ENCODE measurements at places on chromosomes 7 and 10.

DNA sequence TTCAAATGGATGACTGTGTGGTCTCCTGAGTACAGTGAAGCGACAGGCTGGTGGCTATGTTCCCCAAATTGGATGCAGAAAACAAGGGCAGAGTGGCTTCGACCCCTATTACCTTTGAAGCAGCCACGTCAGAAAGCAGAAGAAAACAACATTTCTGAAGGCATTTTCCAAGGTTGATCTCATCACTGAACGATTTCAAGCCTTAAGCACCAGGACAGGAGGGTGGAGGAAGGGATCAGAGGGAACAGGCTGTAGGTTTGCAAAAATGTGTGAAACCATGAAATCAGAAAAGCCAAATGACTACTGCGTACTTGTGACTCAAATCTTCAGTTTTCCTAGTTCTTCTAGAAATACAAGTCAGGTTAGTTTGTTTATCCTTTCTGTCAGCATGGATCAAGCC lies 181.0 kb upstream of the TMEM106B start:
- DNase-seq: no peak

DNA sequence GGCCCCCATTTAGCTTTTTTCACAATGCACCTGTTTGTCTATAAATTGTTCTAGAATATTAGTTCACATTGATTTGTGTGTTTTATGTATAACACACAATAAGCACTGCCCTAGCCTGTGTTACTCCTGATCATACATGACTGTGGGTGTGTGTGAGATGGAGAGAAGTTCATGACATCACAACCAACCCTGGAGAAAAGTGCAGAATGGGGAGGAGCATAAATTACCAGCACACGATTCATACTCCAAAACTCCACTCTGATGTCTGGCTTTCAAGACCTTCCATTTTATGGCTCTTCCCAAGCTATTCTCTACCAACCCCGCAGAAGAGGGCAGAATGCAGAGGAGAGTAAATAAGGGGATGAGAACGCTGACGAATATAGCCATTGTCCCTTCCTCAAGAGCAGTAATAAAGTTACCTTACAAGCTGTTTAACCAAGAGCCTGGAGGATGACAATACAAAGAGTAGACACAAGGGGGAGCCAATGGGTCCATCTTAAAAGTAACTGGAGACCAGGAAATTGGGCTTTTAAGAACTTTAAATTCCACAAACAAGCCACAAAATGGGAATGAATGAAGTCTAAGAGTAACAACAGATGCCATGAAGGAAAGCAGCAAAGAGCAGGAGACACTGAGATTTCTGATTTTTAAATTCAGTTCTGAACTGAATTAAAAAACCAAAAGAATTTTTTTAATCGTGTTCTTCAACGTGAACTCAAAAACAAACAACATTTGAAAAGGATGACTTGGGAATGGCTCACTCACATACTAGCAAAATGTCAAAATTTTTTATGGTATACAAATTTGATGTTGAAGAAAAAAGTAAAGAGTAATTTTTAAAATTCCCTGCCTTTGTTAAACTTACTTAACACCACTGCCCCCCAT lies 159.6 kb downstream of the PARD3 start:
- DNase-seq: no peak

- DNase-seq: no peak
These were observed 31.8 kb downstream of the CCAR1 start for GRCh38 chr10:68752711-68753350.

DNA sequence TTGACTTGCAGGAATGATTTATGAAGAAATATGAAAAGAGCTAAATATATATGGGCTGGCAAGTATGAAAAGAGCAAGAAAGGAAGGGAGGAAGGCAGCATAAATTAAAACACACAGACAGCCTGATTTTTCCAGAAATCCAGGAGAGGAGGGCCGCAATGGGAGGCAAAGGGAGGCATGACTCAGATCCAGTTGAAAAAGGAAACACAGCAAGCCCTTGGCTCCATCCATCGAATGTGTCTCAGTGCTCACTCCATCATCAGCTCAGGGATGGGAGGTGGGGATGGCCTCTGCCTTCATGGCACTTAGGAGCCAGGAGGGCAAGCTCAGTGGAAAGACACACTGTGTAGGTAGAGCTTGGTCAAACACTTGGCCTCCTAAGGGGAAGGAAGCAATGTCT lies 75.7 kb upstream of the PDZD8 start:
- DNase-seq: no peak

DNA sequence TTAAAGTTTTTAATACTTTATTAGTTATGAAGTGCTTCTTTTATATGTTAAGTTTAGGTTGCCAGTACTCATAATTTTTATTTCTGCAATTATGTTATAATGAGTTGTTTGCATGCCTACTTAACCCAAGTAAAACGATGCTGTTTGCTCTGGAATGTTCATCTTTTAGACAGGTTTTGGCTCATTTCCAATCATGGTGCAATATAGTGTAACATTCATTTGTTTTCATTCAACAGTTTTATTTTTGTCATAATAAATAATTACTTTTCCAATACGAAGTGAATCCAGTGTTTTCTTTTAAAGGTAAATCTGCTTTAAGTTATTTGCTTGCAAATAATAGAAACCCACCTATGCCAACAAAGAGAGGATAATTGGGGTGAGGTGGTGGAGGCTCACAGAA lies 22.1 kb downstream of the ARL5B start:
- DNase-seq: no peak

- DNase-seq: no peak
These were observed 14.0 kb downstream of the HABP2 start for GRCh38 chr10:113566888-113567287.

- no peak for DNase-seq
These were observed 130.1 kb downstream of the SND1 start for GRCh38 chr7:127782075-127782474.

- no peak for DNase-seq
These were observed 47.3 kb downstream of the COBL start for GRCh38 chr7:51269321-51269720.

DNA sequence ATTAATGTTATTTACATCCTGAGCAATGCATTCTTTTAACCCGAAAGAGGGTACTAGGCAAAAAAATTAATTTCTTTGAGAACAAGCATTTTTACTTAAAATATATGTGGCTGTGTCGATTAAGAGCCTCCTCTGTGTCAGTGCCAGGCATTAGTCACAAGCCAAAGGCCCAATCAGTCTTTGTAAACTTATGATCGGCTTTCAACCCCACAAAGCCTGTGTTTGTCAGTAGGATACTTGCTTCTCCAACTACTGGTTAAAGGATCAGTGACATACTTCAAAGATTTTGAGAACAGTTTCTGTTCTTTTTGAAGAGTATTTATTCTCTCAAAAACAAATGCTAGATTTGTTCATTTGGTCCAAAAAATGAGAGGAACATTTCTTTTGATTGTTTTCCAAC lies 159.3 kb downstream of the NRCAM start:
- no peak for DNase-seq

- no peak for DNase-seq
These were observed 317.1 kb upstream of the SEMA3C start for GRCh38 chr7:81235997-81236396.

DNA sequence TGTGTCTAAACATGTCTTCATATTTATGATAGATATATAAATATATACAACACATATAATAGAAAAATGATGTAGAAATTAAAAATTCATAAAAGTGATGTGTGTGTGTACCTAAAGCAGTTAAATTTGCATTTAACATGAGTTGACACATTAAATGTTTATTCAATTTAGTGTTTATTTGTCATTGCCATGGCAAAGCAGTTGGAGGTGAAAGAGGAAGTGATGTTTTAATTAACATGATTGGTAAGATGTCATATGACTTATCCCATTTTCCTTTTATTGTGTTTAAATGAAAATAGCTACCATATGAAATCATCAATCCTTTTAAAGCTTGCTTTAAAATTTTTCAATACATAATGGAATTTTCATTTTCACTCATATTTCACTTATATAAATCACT lies 452.6 kb downstream of the SUGCT start:
- DNase-seq: no peak

DNA sequence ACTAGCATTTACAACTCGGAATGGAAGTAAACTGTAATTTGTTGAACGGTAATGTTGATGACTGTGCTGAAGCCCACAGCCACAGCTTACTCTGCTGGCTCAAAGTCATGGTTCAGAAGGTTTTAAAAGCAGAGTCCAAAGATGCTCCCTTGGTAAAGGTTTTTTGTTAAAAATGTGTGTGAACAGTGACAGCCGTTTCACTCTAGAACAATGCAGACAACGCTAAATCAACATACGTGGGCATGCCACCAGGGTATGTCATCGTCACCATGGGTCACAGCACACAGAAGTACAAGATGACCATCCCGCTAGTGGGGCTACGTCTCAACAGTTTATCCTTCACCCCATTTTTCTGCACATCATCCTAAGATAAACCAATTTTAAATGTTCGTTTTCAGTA lies 106.5 kb upstream of the LANCL2 start:
- DNase-seq: no peak

GRCh38 chr7:41773756-41774155 lies 70.9 kb upstream of the INHBA start:
- no peak for DNase-seq

DNA sequence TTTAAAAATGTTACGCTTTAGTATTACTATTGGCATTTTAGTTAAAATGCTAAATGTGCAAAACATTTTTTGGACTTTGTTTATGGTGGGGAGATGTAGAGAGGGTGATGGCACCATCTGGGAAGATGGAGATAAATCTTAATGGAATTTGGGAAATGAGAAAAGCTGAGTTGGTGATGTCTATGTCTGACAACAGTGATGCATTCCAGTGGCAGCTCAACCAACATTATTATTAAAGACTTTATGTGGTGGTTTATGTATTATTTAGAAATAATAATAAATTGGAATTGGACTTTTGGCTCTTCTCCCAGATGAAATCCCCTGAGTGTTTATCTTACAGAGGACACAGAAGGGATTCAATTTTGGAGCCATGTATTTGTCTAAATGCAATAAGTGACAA lies 77.6 kb downstream of the SEC23IP start:
- DNase-seq: no peak

GRCh38 chr7:112905950-112906349 lies 115.8 kb upstream of the TMEM168 start:
- no peak for DNase-seq

GRCh38 chr7:140201393-140201792 lies 24.6 kb upstream of the KDM7A start:
- no peak for DNase-seq

GRCh38 chr7:7416031-7416858 lies 119.4 kb downstream of the COL28A1 start:
- peak; percentile 28 for DNase-seq

- no peak for DNase-seq
These were observed 189.7 kb downstream of the GRM3 start for GRCh38 chr7:86833360-86833759.

GRCh38 chr10:118633786-118634185 lies 38.3 kb upstream of the PRLHR start:
- DNase-seq: no peak

DNA sequence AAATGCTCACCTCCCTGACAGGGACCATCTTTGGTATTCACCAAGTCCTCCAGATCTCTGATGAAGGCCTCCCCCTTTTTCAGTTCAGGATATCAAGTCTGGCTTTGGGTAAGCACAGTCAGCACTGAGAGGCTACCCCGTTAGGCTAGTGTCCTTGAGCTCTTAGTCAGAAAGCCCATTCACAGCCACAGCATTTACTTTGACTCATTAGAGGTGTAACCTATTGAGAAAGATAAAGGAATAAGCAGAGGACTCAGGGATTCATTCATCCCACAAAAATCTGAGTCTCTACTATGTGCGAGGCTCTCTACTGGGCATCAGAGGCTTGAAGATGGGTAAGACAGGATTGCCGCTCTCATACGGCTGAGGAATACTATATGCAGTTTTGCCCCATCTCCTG lies 14.0 kb upstream of the RAMP3 start:
- DNase-seq: no peak

- no peak for DNase-seq
These were observed 42.5 kb downstream of the C7orf25 start for GRCh38 chr7:42869131-42870020.

GRCh38 chr10:33223326-33224000 lies 111.0 kb downstream of the NRP1 start:
- no peak for DNase-seq

- DNase-seq: no peak
These were observed 32.7 kb upstream of the SH2B2 start for GRCh38 chr7:102253973-102254370.

GRCh38 chr7:22934473-22935065 lies 79.4 kb downstream of the HYCC1 start:
- no peak for DNase-seq

- no peak for DNase-seq
These were observed 25.9 kb downstream of the VAX1 start for GRCh38 chr10:117112220-117112619.

- DNase-seq: no peak
These were observed 832 bp downstream of the PDLIM1 start for GRCh38 chr10:95289921-95290421.

- no peak for DNase-seq
These were observed 35.9 kb downstream of the FZD1 start for GRCh38 chr7:91299952-91300775.

- DNase-seq: no peak
These were observed 39.8 kb downstream of the RCC1L start for GRCh38 chr7:75033826-75034225.

DNA sequence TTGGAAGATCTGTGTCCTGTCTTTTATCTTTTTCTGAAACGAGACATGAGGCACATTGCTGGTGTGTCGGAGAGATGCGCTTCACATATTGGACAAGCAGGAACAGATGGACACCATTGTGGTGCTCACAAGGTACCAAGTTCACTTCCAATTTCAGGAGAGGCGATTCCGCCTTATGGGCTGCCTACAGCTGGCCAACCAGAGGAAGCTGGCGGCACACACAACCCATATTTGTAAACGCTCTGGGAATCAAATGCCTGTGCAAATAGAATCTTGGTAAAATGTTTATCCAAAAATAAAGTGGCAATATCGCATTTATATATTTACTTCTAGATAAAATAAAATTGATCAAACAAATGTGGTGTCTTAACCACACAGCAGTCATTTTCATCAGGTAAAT lies 337.4 kb downstream of the TCERG1L start:
- no peak for DNase-seq

DNA sequence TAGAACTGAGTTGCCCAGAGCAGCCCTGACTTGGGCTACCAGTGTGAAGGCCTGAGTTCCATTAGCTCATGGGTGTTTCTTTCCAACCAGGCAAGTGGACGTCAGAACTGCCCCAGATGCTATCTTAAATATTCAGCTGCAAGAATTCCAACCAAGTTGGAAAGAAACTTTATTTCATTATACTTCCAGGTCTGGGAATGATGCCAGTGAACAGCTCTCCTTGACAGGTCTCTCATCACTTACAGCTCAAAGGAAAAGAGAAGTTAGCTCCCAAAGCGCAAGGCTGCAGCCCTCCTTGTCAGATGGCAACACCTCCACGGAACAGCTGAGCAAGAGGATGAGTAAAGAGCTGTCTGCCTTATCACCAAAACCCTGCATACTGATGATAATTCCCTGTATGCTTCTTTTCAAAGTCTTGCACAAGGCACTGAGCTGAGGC lies 255.5 kb upstream of the AOAH start:
- DNase-seq: no peak

Data from CD4-positive, alpha-beta T cell treated with Interferon alpha-2 for 1 hour (primary cell).